ENCODE measurements at places on chromosomes 5 and 9.

DNA sequence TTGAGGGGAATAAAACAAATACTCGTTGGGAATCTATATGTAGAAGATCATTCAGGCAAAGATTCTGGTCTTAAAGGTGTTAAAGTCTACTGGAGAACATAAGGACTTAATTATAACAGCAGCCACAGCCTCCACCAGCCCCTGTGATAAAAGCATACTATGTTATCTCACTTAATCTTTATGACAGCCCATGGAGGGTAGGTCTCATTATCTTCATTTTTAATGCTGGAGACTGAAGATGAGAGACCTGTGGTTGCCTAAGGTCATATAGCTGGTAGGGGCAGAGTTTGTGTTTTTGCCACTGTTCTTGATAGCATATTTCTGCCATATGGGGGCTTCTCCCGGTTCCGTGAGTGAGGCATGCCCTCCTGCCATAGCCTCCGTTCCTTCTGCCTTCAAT lies 88.7 kb downstream of the TRIO start:
- DNase-seq: no peak

- no peak for DNase-seq
Observed at GRCh38 chr5:56108246-56108645, 113.5 kb upstream of the IL6ST start.

DNA sequence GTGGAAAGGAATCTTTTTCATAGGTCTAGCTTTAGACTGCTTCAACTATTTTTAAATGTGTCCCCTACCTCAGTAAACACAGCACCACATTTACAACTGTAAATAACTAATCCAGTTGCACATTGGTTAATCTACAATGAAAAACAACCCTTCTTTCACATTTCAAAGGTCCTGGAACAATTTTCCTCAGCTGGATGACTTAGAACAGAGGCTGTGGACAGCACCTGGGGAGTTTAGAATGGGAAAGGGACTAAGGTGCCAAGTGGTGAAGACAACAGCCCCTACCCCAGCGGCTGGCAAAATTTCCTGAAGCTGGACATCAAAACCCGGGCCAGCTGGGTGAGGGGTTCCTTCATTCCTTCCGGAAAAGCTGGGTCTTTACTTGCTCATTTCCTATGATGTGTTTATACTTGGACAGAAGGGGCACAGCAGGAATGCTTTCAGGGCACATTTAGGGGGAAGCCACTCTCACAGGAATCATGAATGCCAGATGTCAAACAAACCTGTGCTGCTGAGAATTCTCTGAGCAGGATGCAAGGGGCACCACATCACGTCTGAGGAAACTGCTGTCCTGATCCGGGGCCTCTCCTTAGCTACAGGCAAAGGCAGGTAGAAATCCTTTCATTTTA lies 158.3 kb downstream of the NR2F1-AS1 start:
- peak; percentile 94 for DNase-seq

GRCh38 chr9:32177396-32177795 lies 207.0 kb upstream of the ACO1 start:
- DNase-seq: no peak

DNA sequence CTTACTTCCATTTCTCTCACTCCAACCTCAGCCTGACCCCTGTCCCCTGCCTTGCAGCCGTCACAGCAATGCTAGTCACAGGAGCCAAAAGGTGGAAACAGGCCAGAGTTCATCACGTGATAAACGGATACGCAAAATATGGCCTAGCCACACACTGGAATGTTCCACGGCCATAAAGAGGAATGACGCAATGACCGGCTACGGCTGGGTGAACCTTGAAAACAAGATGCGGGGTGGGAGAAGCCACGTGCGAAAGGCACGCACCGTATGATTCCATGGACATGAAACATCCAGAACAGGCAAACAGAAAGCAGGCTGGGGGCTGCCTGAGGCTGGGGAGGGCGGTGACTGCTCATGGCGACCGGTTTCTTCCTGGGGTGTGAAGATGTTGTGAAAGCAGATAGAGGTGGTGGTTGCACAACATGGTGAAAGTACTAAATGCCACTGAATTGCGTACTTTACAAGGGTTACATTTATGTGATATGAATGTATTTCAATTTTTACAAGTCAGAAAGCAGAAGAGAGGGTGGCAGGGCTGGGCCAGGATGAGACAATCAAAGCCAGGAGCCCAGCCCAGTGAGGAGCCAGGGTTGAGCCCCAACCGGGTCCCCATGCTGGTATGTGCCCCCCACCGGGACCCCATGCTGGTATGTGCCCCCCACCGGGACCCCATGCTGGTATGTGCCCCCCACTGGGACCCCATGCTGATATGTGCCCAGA lies 117.8 kb upstream of the SARDH start:
- no peak for DNase-seq

- no peak for DNase-seq
Observed at GRCh38 chr5:107673039-107673367, 2.3 kb upstream of the EFNA5 start.

DNA sequence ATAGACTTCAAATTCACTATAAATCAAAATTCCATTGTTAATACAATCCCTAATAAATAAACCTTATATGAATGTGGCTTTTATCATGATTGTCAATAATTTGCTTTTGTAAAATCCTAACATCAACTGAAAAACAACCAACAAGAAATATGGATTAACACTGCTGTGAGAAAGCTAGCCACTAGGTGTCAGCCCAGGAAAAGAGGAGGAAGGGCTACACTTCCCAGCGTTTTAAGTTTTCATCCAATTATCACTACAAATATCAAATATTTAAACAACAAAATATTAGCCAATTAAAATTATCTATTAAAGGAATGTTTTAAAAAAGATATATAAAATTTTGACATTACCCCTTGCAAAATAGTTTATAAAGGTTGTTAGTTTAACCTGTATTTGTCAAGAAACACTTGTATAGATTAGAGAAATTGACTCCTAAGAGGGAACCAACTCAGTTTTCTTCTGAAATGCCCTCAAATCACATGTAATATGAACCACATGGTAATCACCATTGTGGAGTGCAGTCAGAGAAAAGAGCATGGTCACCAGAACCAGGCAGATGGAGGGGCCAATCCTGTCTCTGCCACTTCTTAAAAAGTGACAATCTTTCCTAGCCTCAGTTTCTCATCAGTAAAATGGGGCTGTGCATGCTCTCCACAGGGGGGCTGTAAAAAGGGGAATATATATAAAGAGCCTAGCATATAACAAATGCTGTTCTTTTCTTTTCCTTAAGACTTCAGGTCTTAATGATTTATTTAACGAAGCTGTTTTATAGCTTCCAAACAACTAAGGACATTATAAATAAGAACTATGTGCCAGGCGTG lies 188.2 kb downstream of the CRB2 start:
- no peak for DNase-seq

DNA sequence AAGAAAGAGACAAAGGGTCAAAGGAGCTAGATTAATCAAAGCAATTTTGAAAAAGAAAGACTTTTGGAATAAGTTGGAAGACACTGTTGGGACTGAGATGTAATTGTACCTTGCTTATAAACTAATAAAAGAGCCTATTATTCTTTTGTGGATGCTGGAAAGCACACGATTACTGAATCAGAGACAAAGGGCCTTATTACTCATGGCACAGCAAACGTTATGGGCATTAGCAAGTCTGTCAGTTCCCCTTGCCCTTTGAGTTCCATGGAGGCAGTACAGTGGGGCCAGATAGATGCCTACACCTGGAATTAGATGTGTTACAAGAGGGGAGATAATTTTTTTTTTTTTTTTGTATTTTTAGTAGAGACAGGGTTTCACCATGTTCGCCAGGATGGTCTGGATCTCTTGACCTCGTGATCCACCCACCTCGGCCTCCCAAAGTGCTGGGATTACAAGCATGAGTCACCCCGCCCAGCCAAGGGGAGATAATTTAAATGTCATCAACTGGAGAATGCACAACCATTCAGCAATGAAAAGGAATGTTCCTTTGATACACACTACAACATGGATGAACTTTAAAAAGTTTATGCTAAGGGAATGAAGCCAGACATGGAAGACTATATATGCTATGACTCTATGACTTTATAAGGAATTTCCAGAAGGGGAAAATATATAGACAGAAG lies 128.9 kb downstream of the STARD4 start:
- DNase-seq: no peak

DNA sequence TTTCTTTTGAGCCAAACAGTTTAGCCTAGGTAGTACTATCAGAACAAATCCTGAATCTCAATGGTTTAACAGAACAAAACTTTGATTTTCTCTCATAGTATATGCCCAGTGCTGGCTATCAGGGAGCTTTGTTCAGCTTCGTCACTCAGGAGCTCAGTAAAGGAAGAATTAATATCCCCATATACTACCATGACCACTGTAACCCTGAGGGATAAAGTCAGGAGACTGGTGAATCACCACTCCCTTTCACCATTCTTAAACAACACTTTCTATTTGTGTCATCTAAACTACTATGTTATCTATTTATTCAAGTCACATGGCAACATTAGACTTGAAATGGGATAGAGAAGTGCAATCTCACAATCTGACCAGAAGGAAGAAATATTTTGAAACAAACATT lies 522.6 kb upstream of the COX7C start:
- no peak for DNase-seq

GRCh38 chr9:124562328-124562727 lies 55.1 kb upstream of the NR5A1 start:
- no peak for DNase-seq

- no peak for DNase-seq
Observed at GRCh38 chr5:129716651-129717050, 31.2 kb upstream of the MINAR2 start.

DNA sequence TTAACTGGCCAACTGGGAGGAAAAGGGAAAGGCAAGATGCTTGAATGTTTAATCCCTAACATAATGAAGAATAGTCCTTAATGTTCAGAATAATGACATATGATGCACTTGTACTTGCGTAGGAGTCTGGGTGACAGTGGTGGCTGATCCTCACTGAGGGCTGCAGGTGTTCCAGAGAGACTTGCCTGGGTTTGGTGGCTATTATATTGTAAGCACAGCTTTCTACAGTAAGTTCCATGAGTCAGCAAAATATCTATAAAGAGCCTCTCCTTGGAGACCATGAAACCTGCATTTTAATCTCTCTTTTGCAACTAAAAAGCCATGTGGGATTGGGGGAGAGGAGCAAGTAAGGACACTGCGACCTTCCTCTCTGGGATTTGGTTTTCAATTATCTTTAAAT lies 1.9 kb upstream of the NPR2 start:
- no peak for DNase-seq

DNA sequence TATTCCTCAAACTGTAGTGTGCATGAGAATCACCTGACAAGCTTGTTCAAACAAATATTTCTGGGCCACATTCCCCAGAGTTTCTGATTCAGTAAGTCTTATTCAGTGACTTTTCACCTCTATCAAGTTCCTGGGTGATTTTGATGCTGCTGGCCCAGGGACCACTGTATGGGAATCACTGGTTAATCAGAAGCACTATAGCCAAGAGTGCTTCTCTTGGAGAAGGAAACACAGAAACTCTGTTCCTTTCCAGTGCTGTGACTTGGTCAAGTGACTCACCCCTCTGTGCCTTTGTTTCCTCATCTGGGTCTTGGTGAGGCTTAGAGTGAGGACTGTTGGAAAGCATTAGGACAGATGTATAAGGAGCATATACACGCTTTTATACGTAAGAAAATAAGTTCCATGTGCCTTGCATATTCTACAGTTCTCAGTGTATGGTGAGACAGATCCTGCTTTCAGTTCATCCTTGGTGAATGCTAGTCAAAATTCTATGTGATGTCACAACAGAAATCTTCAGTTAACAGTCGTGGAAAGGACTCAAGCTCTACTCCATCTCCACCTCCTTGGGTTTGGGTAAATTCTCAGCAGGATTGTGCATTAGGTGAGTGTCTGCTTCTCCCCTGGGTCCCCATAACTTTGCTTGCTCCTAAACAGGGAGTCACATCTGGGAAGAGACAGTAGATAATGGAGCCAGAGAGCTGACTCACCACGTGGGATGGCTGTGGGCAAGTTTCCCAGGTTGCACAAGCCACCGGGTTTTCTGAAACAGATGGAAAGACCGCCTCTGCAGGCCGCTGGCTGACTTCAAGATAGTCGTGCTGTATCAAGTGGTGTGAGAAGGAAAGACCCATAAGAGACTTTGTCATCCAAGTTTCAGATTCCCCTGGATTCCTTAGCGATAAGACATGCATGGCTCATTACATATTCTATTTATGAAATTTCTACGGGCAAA lies 117.0 kb downstream of the NXNL2 start:
- DNase-seq: peak; percentile 30

DNA sequence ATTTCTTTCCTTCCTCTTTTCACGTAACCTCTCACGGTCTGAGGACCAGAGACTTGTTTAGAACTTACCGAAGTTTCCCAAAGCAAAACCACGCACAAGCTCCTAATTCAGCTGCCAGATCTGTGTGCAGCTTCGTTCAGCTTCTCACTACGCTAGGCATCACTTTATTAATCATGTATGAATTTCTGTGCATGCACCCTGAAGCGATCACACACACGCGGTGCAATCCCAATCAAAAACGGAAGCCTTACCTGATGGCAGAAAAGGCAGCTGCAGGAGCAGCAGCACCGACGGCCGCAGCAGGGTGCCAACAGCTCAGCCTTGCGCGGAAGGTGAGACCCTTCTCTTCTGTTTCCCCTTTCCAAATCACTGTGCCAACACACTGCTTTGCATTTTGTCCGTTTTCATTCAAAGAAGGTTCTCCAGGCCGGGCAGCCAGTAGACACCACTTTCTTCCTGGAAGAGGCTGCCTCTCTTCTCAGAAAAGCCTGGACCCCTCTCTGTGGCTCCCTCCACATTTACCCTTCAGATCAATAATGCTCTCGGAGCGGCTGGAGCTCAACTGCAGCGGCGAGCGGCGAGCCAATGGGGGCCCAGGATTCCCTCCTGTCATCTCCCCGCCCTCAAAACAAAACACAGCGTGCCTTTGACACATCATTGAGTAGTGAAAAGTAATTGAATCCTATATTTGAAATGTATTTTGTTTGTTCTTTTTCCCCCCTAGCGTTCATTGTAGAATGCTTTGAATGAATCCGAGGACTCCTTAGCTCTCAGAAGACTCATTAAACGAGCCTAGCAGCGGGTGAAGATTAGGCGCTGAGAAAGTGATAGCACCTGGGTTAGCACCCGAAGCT lies at the start of gene CDH12:
Gene CDH12, minus strand, starts transcription at position 538 of the 854 bp plus-strand sequence.
- peak; percentile 27 for DNase-seq

- DNase-seq: peak; percentile 24
Observed at GRCh38 chr5:146828385-146828784, 50.2 kb downstream of the PPP2R2B start.

DNA sequence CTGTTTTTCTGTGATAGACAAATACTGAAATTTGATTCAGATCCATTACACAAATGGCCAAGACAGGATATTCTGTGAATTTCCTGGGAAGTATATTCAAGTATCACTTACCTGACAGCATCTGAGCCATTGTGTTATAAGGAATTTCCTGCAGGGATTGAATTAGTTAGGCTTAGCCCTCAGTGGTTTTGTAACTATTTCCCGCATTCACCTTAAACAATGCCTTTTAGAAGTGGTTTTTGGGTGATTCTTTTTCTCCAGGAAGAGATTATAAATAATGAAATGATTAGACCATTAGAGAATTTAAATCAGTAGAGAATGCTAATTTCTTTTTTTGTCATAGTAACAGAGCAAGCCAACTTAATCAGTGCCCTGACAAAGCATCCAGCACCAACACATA lies 30.6 kb downstream of the ITGA1 start:
- DNase-seq: no peak

GRCh38 chr5:92998456-92998855 lies 582.6 kb downstream of the NR2F1-AS1 start:
- DNase-seq: no peak

All from DMS 273 treated with DMSO at 0.1 percent for 48 hours (cell line).